Epithelial cell of proximal tubule (primary cell): ENCODE measurements at places on chromosomes 3 and 15. TPM values are rescaled to one million over a fixed set of nuclear protein-coding genes. Genes with fewer than 3 reads are reported as not detected.

The PLCD1 gene
- 9.7 and 11.2 TPM in 2 replicates for total RNA-seq

The SNX33 gene
- total RNA-seq = 6.7 and 13.5 TPM in 2 replicates

The BDH1 gene
- total RNA-seq = 7.2 and 20.8 TPM in 2 replicates

The ANKDD1A gene
- total RNA-seq = 0.51 and 3.0 TPM in 2 replicates

The LRRC58 gene
- 20.5 and 21.0 TPM in 2 replicates for total RNA-seq

The GCNT3 gene
- 8.5 and 13.2 TPM in 2 replicates for total RNA-seq

The DAPK2 gene
- 0.07 and 7.3 TPM in 2 replicates for total RNA-seq
